ENCODE measurements at places on chromosomes 4 and X.

GRCh38 chrX:39296472-39296871, 495.2 kb downstream of the MID1IP1 start:
- no peak for DNase-seq

DNA sequence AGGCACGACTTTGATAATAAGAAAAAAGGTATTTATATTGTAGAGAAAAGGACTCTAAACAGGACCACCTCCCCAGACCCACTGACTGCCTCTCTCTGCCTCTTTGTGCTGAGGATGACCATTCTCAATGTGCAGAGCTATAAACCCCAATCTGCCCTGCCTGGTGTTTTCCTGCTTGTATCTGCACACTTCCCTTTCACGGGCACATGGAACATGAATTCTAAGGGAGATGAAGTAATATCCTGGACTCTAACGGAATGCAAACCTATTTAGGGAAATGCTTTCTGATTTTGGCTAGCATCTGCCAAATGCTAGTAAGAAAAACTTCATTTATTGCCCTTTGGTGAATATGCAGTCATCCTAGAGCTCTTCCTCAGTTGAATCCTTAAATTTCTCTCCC, 2.4 kb downstream of the DIPK2B start:
- DNase-seq, result no peak

- DNase-seq, result no peak
Measured at GRCh38 chr4:39020130-39020529, 12.1 kb downstream of the TMEM156 start.

- DNase-seq, result no peak
Measured at GRCh38 chr4:158065176-158065575, 107.6 kb downstream of the GASK1B start.

GRCh38 chr4:11469650-11470437, 41.1 kb upstream of the HS3ST1 start:
- DNase-seq, result no peak

GRCh38 chr4:18209448-18209847, 187.9 kb upstream of the LCORL start:
- DNase-seq, result no peak

DNA sequence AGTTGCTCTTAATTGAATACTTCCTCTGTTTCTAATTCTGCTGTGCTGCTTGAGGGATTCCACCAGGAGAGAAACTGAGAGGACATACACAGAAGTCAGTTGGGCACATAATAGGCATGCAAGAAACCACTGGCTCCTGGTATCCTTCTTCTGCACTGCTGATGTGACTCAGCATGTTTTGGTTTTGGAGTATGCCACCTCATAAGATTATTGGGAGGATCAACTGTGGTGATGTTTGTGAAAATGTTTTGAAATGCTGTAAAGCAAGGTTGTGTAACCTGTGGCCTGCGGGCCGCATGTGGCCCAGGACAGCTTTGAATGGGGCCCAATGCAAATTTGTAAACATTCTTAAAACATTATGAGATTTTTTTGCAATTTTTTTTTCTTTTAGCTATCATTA, 119.6 kb downstream of the GATB start:
- DNase-seq, result no peak

- DNase-seq, result no peak
Measured at GRCh38 chr4:138977524-138977923, 38.1 kb upstream of the NOCT start.

- no peak for DNase-seq
Measured at GRCh38 chr4:28009541-28009940, 1148.9 kb downstream of the STIM2 start.

- DNase-seq, result no peak
Measured at GRCh38 chrX:41634284-41634683, 54.5 kb upstream of the GPR34 start.

DNA sequence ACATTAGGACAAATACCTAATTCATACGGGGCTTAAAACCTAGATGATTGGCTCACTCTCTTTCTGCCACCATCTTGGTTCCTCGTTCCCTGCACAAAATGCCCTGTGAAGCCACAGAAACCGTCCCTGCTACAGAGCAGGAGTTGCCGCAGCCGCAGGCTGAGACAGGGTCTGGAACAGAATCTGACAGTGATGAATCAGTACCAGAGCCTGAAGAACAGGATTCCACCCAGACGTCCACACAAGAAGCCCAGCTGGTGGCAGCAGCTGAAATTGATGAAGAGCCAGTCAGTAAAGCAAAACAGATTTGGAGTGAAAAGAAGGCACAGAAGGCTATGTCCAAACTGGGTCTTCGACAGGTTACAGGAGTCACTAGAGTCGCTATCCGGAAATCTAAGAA, 34.3 kb downstream of the TRIM61 start:
- no peak for DNase-seq

- no peak for DNase-seq
Measured at GRCh38 chrX:133660281-133660680, 245.0 kb upstream of the GPC4 start.

- no peak for DNase-seq
Measured at GRCh38 chrX:52138830-52139544, 45.7 kb upstream of the MAGED4 start.

DNA sequence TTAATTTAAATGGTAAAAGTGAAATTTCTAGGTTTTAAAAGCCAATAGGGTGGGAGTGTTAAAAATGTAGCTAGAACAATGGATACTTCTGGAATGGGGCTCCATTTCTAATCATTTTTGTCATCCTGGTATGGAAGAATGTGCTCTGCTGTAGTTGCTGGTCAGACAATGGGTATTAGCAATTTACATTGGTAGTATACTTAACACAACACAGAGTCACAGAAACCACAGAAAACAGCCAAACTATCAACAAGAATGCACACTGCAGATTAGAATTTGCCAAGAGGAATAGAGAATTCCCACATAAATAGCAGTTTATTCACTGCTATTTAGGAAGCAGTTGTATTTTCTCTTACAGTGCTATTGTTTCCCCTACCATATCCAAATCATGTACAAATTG, 319.6 kb downstream of the PPP3CA start:
- DNase-seq, result no peak

GRCh38 chr4:15376145-15376544, 51.7 kb upstream of the C1QTNF7 start:
- DNase-seq, result no peak

DNA sequence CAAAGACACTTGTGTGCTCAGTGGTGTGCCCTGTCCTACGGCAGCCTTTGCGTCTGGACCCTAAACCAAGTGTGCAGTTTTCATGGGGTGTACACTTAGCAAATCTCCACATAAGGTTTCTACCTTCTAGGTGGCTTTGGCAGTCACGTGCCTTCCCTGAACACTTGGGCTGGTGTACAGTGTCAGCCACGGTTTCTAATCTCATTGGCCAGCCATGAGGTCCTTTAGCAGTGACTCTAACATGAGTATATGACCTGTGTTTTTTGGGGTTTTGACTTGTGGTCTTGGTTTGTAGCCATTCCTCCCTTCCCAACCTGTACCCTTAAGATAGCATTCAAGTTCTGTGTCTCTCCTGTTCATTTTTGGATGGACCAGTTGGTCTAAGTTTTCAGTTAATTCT, 76.3 kb downstream of the PTTG2 start:
- DNase-seq, result no peak

- no peak for DNase-seq
Measured at GRCh38 chr4:175457956-175458355, 354.1 kb downstream of the GPM6A start.

DNA sequence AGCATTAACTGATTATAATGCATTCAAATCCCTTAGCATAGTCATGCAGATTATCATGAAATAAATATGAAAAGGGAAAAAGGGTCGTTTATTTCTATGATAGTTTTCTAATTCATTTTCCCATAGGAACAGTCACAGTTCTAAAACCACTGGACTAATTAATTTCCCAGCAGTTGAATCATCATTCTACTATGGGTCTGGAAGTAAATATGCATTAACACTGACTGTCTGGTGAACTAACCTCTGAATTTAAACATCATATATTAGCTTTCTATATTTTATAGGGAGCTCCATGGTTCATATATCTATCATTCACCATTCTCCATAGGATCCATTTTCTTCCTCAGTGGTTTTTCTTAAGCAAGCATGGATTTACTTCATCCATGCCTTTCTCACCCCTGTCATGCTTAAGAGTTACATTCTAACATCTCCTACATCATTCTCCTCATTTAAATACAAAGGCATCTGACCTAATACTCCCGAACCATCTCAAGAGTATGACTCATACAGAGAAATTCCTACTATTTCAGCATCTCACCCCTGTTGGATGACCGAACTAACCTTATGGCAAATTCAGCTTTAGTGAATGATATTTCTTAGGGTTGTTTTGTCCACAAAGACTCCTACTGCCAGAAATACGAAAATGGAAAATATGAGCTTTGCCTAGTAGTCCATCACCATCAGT, 198.7 kb upstream of the ADAMTS3 start:
- no peak for DNase-seq

DNA sequence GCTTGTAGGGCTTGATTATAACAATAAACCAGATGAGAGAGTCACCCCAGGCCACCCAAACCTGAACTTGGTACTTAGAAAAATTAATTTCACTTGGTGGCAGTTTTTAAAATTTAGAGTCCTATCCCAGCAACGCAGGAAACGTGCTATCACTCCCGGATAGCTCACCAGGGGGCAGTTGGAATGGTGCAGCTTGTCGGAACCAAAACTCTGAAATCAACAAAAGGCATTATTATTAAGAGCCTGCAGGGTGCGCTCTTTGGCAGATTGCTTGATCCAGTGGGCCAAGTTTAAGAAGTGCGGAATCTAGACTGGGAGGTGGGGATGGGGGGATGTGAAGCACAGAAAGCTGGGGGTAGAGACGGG, 2.4 kb downstream of the FRAS1 start:
- DNase-seq, result no peak

DNA sequence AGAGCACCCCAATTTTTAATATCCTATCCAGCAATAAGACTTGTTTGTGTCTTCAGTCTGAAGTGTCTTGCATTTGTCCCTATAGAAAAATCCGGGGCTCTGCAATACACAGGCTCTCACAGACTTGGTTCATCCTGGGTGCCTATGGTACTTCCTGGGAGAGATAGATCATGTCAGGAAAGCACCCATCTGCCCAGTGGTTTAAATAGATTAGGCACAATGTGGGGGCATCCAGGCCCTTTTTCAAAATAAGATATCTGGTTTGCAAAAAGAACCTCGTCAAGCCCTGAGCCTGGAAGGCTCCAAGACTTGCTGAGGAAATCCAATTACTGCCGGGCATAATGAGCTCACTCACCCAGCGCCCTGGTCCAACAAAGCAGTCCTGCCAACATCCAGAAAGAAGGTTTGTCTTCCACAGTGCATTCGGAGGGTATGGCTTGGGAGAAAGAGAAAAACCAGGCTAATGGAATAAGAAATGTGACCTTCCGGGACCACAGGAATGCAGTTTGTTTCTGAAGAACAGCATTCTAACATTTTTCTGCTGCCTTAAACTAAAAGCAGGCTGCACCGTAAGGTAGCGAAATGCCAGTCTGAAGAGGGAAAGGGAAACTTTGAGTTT, 11.6 kb downstream of the JAKMIP1 start:
- no peak for DNase-seq

- DNase-seq, result no peak
Measured at GRCh38 chr4:111064342-111064993, 441.6 kb upstream of the PITX2 start.

- DNase-seq, result no peak
Measured at GRCh38 chrX:152842772-152843338, 12.0 kb downstream of the NSDHL start.

DNA sequence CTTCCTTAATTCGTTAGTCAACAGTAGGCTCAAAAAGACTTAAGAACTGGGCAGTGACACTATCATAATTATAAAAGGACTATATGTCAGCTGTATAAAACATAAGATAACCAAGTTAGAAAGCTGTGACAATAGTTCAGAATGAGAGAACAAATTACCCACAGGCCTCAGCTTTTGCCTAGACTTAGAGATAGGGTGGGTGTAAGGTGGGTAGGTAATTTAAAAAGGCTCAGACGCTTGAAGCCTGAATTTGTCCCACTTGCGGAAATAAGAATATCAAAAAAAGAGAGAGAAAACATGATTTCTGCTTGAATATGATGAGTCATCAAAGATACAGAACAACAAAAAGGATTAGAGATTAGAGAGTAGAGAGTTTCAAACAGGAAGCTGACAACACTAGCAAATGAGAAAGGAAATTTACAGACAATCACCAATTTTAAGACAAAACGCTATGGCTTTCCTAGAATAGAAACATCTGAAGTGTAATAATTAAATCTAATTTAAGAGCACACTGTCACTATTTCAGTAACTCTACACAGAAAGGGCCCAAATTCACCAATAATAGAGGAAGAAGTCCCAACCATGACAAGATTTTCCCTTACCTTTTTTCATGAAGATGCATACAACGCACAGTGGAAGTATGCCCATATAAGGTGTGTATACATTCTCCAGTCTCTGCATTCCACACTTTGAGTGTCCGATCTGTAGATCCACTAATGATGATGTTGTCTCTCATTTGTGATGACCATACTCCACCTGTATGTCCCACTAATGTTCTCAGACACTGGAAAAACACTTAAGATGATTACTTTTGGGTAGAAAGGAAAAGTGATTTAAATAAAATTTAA, 208.1 kb downstream of the FBXW7 start:
- no peak for DNase-seq

GRCh38 chr4:56677711-56678110, 3.4 kb downstream of the HOPX start:
- no peak for DNase-seq

GRCh38 chrX:16457239-16457638, 192.7 kb upstream of the S100G start:
- no peak for DNase-seq

- no peak for DNase-seq
Measured at GRCh38 chrX:150198776-150199175, 164.3 kb upstream of the MAMLD1 start.

DNA sequence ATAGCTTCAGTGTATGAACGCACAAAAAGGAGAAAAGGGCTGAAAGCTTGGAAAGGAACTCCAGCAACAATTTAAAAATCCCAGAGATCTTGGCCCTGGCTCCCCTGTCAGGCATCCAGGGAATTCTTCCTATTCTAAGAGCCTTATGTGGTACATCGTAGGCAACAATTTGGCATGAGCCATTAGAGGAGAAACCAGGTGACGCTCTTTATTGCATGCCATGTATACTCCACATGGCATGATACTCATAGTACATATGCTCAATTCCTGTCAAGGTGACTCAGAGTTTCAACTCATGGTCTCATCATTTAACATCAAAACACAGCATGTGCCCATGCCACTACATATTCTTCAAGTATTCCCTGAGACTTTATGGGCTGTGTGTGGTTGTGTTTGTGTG, 191.3 kb downstream of the OR13H1 start:
- no peak for DNase-seq

- no peak for DNase-seq
Measured at GRCh38 chr4:8554555-8555100, 25.6 kb upstream of the GPR78 start.

- no peak for DNase-seq
Measured at GRCh38 chr4:185925910-185926360, 113.9 kb upstream of the SORBS2 start.

DNA sequence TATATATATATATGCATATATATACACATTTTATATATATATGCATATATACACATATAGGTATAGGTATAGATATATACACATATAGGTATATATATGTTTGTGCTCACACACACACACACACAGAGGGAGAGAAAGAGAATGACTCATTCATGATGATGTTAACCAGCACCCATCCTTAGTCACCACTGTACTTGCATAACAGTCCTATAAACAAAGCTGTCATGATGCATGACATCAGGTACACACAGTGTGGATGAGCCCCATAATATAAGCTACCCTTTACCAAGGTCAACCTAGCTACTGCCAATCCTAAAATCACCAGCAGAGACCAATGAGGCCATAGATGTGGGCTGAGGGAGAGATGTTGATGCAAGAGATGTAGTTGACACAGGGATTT, 1408.0 kb downstream of the RAPGEF2 start:
- no peak for DNase-seq

Measured in bone marrow (tissue), 2 donors.